ENCODE measurements at places on chromosomes 1 and 21.

- DNase-seq = no peak
Observed at GRCh38 chr1:225692517-225692879, 39.6 kb upstream of the ENAH start.

GRCh38 chr1:6459850-6460265, 6.1 kb downstream of the TNFRSF25 start:
- no peak for DNase-seq

DNA sequence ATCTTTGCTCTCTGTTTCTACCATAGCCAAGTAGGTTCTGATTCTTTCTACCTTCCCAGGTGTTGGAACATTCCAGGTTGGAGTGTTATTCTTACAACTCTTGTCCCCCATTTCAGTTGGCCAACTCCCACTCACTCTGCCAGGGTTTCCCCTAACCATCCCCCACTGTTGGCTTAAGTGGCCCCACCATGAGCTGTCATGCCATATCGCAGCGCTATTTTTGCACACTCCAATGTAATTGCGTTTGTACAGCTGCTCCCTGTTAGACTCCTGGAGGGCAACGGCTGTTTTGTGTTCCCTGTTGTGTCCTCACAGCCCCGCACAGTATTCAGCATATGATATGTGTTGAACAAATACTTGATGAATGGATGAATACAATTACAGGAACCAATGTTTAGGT, 117.7 kb upstream of the ETS2 start:
- DNase-seq = no peak

- DNase-seq = no peak
Observed at GRCh38 chr1:187816646-187817045, 987.9 kb downstream of the PLA2G4A start.

- no peak for DNase-seq
Observed at GRCh38 chr1:116243333-116244054, 129.6 kb upstream of the ATP1A1 start.

- DNase-seq = peak; percentile 22
Observed at GRCh38 chr1:208231881-208232661, 12.1 kb downstream of the PLXNA2 start.

DNA sequence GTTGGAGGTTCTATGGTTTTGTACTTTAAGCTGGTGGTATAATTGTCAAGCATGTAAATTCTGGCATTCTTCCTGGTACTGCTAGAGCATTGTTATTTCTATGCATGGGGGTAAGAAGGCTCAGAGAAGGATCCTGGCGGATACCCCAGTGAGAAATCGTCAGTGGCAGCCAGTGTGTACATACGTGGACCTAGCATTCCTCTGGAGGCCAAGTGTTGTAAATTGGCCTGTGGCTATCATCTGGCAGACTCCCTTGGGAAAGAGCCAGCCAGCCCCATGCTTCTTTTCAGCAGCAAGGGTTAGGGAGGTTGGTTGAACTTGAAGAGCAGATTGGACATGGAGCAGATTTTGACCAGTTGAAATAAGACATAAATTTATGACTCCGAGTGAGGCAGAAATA, 5.2 kb upstream of the AGO3 start:
- DNase-seq = no peak

DNA sequence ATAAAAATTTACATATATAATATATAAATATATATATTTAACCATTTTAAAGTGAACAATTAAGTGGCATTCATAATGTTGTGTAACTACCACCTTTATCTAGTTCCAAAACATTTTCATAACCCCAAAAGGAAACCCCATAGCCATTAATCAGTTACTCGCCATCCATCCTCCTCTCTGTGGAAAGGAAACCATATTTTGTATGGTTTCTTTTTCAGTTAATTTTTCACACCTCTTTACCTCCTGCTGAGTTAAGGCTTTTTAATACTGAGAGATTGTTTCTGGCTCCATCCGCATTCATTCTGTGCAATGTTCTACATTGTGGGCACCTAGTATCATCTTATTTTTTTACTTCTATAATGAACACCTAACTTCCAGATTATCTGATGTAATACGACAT, 512.1 kb downstream of the LMO4 start:
- no peak for DNase-seq

- no peak for DNase-seq
Observed at GRCh38 chr1:198391393-198392020, 149.0 kb downstream of the ATP6V1G3 start.
